ENCODE measurements at places on chromosomes 7 and 10.

DNA sequence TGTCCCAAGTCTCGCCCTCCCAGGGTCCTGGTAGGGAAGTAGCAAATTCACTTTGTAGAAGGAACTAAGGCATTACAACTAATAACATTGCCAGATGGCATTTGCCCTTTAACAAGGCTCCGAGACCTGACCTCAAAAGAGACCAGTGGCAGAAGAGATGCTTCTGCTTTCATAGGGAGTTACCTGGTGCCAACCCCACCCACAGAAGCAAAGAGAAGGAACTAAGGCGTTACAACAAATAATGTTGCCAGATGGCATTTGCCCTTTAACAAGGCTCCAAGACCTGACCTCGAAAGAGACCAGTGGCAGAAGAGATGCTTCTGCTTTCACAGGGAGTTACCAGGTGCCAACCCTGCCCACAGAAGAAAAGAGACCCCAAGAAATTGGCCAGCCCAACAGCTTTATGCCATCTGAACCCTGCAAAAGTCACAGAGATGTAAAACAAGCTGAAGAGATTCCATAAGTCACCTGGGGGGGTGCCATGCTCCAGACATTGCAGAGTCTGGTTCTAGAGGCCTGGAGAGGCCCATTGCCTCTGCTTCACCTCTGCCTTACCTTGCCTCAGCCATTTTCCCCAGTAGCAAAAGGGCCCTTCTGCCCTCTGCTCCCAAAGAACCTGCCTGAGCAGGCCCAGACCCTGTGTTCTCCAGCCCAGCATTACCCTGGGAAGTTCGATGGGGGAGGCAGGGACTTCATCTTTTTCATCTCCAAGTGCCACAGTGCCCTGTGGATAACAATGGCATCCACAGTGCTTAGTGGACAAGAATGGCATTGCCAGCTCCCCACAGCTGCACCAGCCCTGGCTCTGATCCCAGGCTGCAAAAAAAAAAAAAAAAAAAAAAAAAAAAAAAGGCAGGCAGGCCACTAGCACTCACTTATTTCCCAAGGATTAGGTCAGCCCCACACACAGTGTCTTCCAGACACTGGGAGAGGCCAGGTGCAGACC is 179.5 kb upstream of the PLXNA4 start:
- DNase-seq = no peak

- no peak for DNase-seq
These were observed 232.0 kb downstream of the MDFIC start for GRCh38 chr7:115153769-115154477.

DNA sequence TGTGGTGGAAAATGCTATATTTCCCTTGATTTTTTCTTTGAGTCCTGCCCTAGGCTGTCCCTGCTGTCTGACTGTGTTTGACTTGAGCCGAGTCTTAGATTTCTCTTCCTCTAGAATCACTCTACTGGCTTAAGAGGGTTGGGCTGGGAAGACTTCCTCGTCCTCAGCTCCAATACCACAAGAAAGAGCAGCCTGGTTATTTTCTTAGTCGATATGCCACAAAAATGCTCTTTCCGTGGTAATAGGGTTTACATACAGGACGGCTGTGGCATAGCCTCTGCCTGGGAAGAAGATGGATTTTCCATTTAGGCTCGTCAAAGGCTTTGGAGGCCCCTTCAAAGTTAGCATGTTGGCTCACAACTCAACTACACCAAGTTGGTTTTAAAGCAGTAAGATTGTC is 212.0 kb upstream of the IGFBP3 start:
- peak; percentile 76 for DNase-seq

- no peak for DNase-seq
These were observed 3.6 kb downstream of the R3HCC1L start for GRCh38 chr10:98138031-98138430.

DNA sequence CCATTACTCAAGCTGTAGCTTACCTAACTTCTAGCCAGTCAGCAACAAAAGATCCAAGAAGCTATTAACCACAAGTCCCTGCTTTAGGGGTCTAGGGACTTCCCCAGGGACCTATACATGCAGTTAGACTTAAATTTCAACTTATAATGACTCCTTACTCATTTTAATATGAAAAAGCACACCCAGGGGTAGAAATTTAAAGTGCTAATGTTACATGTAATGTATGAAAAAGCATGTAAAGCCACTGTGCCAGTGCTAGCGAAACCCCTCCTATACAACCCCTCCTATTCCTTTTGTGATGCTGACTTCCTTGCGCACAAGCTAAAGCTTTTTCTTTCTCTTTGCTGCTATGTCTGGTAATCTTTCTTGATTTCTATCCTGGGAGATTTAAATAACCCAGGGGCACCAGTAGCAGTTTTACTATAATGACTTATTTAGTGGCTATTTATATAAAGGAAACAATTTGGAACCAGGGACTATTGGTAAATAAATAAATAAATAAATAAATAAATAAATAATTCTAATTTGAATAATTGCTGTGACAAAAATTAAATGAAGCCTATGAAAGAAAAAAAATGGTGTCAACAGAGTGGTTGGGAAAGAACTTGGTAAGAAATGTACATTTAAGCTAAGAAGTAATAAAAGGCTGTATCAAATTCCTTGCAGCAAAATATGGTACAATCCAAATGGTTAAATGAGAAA is 110.5 kb upstream of the MAGI2 start:
- no peak for DNase-seq

DNA sequence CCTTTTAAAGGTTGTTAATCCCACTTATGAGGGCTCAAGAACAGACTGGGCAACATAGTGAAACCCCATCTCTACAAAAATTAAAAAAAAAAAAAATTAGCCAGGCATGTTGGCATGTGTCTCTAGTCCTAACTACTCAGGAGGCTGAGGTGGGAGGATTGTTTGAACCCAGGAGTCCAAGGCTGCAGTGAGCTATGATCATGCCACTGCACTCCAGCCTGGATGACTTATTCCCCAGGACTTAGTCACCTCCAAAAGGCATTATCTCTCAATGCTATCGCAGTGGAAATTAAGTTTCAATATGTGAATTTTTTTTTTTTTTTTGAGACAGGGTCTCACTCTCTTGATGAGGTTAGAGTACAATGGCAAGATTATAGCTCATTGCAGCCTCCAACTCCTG is 61.2 kb upstream of the TRIM24 start:
- DNase-seq = no peak

DNA sequence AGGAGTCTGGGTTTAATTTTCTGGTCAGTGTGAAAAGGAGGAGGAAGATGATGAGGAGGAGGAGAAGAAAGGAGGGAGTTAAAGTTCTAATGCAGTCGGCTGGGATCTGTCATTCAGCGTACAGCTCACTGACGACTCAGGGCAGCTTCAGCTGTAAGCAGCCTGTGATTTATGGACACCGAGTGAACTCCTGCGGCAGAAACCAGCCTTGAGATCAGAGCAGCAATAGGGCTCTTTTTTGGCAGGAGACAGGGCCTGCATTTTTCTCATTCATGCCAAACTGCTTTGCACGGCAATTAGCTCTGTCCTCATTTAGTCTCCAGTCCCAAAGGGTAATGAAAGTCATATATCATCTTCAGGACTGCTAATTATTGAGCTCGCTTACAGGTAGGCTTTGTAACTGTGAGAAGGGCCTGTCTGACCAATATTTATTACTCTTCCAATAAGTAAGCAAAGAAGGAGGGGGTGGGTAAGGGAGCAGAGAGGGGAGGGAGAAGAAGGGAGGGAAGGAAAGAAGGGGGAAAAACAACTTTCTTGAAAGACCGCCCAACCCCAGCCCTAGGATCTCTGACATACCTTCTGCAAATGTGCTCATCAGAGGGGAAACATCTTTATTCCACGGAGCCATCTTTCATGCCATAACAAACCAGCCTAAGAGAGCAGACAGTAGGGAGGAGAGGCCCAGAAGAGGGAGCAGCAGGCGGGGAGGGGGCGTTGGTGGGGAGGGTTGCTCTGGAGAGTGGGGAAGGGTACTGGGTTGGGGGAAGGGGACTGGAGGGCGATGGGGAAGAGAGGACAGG is 48.1 kb upstream of the COMTD1 start:
- DNase-seq = peak; percentile 91

DNA sequence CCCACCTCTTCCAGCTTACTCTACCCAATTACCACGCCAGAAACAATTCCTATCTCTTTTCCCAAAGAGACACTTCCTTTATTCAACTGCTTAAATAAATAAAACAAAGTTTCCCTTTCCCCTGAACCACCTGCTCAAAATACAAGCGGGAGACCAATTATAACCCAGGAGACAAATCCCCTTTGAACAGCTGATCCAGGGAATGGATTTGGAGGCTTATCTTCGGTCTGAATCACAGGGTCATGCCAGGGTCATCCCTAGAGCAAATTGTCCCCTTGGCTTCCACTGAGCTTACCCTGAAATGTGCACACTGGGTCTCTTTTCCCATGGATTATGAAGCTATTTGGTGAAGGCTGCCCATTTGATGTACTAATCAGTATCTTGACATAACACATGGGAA is 99.9 kb upstream of the JAZF1 start:
- no peak for DNase-seq
